ENCODE measurements at places on chromosomes 6 and 20.

GRCh38 chr6:138115877-138116660 lies 8.8 kb upstream of the PERP start:
- DNase-seq: peak; percentile 83

- DNase-seq: no peak
Observed at GRCh38 chr6:5644523-5645185, 362.1 kb downstream of the NRN1 start.

DNA sequence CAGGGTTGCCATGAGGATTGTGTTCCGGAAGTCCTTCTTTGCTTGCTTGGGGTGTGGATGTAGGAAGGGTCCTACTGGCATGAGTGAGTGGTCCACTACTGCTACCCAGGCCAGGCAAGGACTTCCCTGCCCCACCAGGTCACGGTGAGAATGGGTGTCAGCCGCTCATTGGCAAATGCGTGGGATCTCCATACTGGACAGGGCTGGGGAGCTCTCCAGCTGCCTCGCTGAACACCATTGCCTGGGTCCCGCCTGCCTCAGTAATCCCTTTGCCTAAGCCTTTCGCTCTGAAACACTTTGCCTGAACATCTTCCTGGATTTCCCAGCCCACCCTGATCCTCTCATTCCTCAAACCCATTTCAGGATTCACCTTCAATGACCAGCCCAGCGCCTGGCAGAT lies 59.5 kb downstream of the CTCFL start:
- no peak for DNase-seq

GRCh38 chr6:26331218-26332073 lies 33.6 kb upstream of the BTN3A2 start:
- DNase-seq: peak; percentile 53

- DNase-seq: no peak
Observed at GRCh38 chr6:118354641-118355040, 193.5 kb upstream of the PLN start.

- peak; percentile 70 for DNase-seq
Observed at GRCh38 chr6:2853769-2854395, 12.2 kb upstream of the SERPINB1 start.

GRCh38 chr6:125824946-125825771 lies 34.4 kb downstream of the NCOA7 start:
- DNase-seq: no peak

DNA sequence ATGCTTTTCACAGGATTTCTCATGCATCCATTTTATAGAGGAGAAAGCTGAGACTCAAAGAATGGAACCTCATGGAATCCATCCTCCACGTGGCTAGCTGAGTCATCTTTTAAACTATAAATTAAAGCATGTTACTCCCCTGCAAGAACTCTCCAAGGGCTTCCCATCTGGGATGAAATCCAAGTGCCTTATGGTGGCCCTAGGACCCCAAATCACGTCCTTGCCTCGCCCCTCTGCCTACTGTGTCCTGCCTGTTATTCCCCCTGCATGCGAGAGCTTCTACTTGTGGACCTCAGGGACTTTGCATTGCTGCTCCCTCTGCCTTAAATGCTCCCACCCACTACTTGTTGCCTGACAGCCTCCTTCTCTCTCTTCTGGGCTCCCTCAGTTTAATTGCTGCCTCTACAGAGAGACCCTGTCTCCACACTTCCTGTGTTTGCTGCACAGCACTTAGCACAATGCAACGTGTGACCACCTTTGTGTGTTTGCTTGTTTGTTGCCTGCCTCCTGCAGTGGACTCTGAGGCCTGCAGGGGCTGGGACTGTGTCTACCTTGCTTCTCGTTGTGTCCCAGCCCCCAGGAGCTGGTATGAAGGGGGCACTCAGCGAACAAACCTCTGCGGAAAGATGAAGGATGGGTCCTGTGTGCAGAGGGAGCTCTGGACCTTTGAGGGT lies 39.4 kb downstream of the TOX2 start:
- no peak for DNase-seq

GRCh38 chr6:36701401-36701991 lies 3.9 kb downstream of the RAB44 start:
- no peak for DNase-seq

DNA sequence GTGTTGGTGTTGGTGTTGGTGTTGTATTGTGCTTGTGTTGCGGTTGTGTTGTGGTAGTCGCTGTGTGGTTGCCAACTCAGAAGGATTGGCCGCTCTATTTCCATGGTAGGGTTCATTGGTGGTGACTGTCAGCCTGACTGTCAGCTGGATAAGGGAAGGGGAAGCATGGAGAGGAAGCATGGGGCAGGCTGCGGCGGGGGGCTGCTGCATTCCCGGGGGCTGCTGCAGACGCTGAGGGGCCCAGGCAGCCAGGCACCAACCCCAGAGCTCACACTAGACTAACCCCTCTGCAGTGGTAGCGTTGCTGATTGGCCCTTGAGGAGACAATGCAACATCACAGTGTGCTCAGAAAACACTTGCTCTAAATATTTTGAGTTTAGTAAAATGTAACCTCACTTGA lies 199.2 kb downstream of the SMOC2 start:
- no peak for DNase-seq

GRCh38 chr6:56668158-56668557 lies 25.5 kb upstream of the DST start:
- no peak for DNase-seq

DNA sequence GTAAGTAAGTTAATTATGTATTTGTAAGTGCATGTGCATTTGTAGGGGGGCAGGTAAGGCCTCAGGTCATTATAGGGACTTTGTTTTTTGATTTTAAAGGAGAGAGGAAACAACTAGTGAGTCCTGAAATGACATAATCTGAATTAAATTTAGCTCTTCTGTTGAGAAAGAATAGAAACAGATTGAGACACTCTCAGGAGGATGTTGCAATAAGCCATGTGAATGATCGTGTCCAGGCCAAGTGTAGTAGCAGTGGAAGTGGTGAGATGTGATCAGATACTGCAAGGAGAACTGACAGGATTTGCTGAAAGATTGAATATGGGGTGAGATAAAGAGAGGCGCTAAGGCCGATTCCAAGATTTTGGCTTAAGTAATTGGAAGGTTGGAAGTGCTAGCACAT lies 2.6 kb upstream of the CENPW start:
- DNase-seq: no peak

- DNase-seq: no peak
Observed at GRCh38 chr20:35756404-35756803, 14.3 kb upstream of the RBM39 start.

GRCh38 chr6:154928325-154928922 lies 66.7 kb upstream of the TIAM2 start:
- DNase-seq: peak; percentile 87

GRCh38 chr6:170124150-170124549 lies 166.7 kb downstream of the DLL1 start:
- DNase-seq: no peak

- no peak for DNase-seq
Observed at GRCh38 chr20:24449026-24449720, 20.3 kb upstream of the SYNDIG1 start.

GRCh38 chr20:53716395-53716794 lies 122.8 kb upstream of the ZNF217 start:
- no peak for DNase-seq

DNA sequence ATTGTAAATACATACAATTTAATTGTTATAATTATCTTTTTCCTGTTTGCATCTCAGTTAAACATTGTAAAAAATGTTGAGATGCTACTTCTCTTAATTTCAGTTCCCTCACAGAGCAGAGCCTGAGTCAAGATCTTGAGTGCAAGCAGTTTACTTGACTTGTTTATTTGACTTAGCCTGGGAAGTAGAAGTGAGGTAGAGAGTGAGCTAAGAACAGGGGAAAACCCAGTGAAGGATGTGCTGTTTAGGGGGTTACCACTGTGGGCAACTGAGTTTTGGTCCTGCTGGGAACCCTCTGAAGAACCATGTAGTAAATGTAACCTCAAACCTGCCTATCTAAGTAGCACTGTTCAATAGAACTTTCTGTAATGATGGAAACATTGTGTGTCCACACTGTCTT lies 495.2 kb upstream of the FLRT3 start:
- DNase-seq: no peak

All from astrocyte of the hippocampus (primary cell).